ENCODE measurements at places on chromosomes 6 and 20.

DNA sequence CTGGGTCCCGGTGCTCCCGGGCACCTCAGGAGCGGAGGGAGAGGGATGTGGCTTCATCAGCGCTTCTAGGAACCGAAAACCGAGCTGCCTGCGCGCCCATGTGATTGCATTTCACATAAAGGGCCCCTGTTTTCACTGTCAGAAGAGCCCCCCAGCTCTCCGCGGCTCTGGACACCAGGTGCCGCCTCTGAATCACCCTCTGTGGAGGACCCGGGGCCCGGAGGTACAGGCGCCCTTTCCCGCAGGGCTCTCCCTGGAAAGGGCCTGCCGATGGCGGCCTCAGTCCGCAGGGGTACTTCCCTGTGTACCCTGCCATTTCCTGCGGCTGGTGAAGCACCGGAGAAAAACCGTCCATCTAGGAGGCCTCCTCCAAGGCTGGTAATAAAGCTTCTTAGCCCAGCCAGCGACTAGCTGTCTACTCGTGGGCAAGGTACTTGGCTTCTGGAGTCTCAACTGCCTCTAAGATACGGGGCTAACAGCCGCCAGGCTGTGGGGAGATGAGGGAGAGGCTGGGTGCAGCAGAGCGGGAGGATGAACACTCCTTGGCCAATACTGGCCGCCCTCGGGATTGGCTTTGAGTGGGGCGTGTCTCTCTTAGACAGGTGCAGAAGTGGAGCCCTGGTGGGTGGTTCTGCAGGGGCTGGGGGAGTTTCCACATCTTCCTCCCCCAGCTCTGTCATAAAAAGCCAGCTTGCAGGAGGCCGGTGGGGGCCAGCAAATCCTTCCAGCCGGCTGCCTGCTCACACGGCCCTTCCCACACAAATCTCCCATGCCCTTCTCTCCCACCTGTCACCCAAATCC lies 1.6 kb downstream of the PPP1R16B start:
- no peak for DNase-seq

- DNase-seq = no peak
Observed at GRCh38 chr6:109096208-109096607, 901 bp downstream of the CEP57L1 start.

- no peak for DNase-seq
Observed at GRCh38 chr6:38080360-38080759, 260.8 kb downstream of the ZFAND3 start.

DNA sequence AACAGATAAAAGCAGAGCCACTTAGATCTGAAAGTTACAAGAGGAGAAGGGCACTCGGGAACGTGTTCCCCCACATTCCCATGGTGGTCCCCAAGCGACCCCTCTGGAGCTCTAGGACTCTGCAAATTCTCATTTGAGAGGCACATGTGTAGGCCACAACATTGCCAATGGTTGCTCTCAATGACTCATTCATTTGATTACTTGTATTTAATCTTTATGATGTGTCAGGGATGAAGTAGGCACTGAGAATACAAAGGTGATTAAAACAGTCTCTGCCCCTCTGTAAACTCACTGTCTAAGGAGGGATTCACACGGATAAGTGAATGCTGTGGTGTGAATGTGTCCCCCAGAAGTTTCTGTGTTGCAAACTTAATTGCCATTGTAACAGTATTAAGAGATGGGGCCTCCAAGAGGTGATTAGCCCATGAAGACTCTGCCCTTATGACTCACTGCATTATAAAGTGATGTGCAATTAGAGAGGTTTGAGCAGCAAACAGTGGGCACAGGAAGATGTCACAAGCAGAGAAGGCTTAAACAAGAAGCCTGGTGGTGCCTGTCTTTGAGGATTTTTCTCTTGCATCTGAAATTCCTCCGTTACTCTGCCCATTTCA lies 34.0 kb upstream of the TRAM2 start:
- no peak for DNase-seq

DNA sequence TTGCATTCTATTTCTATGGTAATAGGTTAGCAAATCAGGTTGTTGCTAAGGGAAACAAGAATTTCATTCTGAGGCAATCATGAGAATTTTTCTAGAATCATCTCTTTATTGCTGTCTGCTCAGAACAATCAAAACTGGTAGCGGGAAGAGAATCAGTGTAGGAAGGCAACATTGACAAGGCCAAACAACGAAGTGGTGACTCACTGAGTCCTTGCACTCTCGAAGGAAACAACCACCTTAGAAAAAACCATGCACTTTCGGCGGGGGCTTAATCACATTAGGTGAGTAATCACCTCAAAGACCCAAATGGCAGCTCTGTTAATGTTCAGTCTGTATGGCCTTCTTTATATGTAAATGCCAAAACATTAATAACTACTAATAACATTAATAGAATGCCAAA lies 78.8 kb upstream of the MAP7 start:
- DNase-seq = no peak

GRCh38 chr6:125112934-125113333 lies 40.6 kb upstream of the TPD52L1 start:
- DNase-seq = no peak

DNA sequence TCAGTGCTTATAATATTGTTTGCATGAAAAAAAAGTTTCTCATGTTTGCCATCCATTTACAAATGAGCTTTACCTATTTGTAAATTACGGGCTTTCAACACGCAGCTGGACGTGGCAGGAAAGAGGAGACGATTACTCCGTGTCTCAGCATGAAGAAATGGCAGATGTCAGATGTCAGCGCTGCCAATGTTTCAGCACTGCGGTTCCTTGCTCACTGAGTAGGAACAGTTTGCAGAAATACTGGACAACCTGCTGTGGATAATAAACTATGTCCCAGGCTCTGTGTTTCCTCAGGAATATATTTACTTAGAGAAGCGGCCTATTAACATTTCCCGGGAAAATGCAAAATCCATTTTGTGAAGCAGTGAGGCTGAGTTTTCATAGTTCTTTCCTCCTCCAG lies 22.7 kb downstream of the RAMACL start:
- no peak for DNase-seq

- no peak for DNase-seq
Observed at GRCh38 chr6:4593951-4594350, 182.3 kb upstream of the CDYL start.

DNA sequence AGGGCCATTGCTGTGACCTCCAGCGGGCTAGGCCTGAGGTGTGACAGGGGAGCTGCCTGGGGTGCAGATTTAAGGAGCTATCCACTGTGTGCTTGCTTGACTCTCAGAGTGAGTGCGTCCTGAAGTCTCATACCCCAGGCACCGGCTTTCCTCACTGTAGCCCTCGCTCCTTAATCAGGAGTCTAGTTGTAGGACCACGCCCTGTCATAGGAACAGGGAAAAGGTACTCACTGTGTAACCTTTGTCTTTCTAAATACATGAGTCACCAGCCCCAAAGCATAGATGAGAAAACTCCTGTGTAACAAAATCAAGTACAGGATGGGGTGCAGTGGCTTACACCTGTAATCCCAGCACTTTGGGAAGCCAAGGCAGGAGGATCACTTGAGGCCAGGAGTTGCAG lies 141.7 kb downstream of the TMEM242 start:
- DNase-seq = no peak

DNA sequence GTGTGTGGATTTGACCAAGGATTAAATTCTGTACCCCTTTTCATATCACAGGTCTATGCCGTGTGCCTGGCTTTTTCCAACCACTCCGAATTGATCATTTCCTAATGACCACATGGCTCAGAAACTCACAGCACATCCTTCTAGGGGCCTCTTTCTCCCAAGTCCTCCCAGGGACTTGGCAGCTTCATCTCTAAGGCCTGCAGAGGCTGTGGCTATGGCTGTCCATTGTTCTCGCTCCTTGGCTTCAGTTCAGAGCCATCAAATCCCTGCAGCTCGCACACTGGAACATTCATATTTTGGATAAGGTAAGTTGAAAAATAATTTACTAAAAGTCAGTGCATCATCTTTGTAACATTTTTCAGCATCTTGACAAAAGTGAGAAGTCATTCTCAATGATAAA lies 497.2 kb upstream of the CDH4 start:
- DNase-seq = no peak

DNA sequence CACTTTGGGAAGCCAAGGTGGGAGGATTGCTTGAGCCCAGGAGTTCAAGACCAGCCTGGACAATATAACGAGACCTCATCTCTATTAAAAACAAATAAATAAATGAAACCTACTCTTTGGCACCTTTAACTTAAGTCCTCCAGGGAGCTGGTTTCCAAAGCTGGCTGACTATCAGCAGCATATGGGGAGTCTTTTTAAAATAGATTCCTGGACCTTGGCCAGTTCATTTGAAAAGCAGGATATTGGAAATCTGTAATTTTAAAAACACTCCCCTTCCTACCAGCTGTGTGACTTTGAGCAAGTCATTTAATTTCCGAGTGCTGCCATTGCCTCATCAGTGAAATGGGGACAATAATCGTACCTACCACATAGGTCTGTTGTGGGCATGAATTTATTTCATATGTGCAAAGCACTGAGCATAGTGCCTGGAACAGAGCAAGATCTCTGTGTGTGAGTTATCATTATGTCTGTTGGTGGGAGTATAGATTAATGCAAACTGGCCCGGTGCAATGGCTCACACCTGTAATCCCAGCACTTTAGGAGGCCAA lies 40.9 kb upstream of the PTPN1 start:
- no peak for DNase-seq

DNA sequence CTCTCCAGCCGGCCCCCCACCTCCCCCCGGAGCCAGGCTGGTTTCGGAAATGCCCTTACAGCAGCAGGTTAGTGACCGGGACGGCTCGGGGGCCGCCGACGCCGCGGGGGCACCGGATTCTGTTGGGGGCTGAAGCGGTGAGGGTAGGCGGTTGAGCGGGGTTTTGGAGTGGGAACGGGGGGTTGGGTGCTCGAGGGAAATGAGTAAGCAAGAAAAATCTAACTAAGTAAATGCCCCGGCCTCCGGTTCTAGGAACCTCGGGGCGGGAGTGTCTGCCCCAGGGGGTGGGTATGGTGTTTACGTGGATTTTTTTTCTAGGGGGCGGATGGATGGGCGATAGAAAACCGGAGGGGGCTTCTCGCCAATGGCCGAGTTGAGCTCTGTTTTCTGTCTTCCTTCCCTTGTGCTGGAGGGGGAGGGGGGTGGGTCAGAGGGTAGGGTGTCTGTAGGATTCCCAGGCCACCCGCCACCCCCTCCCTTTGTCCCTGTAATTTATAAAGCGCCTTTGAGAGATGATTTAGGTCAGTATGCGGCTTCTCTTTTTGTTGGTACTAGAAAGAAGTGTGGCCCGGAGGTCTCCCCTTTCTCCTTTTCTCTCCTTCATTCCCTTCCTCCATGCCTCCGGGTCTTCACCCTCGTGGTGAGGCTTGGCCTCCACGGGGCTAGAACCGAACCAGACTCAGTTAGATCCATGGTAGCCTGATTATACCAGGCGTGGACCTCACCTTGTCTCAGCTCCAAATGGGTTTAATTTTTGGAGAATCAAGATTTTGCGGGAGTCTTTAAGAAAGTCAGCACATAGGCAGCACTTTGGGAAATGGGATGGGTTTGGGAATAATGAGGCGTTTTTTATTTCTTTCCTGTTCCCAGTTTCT lies 2.3 kb downstream of the E2F3 start:
- no peak for DNase-seq

DNA sequence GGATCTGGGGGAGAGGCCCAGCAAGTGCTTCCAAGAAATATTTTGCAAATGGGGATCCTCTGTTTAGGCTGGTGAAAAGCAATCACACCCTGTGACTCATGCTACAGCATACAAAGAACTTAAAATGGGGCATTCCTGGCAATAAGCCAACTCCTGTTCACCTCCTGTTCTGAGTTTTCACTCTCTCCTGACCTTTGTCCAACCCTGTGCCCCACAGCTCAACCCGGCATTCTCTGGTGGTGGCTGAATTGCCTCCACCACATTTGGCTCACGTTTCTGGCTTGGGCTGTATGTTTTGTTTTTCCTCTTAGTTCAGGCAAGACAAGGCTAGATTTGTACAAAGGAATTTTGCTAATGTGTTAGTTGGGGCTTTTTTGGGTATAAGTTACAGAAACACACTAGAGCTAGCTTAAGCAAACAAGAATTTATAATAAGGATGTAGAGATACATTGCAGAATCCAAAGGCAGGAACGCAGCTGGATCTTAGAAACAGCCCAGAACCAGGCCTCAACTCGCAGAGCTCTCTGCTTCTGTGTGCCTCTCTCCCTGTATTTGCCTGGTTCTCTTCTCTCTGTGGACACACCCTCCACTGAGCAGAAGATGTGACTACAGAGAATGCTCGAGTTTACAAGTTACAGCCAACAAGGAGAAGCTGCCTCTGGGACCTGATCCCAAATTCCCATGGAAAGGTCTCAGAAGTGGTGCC lies 9.4 kb downstream of the ABCC10 start:
- DNase-seq = no peak

DNA sequence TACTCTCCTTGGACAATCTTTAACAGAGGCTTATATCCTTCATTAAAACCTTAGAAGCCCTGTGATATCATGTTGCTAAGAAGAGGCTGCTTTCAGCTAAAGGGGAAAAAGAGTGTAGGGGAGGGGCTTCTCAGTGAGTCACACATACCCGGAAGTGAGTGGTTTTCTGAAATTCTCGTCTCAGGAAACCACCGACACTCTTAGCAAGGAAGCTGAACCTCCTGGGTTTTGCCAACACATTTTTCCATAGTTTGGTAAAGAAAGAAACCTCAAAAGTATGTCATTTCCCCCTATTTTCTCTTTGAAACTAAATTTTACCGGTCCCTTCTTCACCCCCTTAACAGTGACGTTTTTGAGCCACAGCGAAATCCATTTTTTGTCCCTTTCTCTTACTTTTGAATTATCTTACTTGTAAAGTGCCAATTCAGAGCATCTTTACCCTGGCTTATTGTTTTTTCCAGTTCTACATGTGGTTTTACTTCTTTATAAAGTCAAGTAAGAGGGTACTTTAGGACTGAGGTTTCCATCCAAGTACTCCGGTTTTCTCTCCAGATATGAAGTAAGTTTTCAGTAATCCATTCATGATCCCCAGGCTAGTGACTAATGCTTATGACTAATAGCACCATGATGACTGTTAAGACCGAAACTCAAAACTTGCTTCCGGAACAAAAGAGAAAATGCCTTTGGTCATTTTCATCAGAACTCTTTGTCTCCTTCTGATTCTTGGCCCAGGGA lies 219.3 kb downstream of the ARHGAP18 start:
- DNase-seq = no peak

GRCh38 chr6:143236151-143236798 lies 175.6 kb downstream of the AIG1 start:
- peak; percentile 85 for DNase-seq

- no peak for DNase-seq
Observed at GRCh38 chr6:157280157-157280556, 43.2 kb downstream of the TMEM242 start.

GRCh38 chr6:87754828-87755227 lies 52.8 kb upstream of the AKIRIN2 start:
- DNase-seq = no peak
